Activated T-cell treated with anti-CD3 and anti-CD28 coated beads for 1 hour (primary cell): ENCODE measurements at places on chromosomes 4 and X.

DNA sequence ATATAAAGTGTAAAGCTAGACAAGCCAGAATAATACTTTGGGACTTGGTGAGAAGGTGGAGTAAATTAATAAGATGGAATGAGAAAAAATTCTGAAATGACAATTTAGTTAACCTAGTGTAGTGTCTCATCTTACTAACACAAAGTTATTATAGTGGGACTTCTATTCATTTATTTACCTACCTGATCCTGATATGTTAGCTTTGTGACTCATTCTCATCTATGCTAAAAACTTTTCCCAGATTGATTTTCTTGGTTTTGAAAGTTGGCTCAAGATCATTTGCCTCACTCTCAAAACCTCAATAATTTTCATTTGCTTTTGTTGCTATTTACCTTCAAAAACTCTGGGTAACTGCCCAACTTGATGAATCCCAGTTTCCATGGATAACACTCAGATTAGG is 698.6 kb downstream of the SH3BGRL start:
- DNase-seq = no peak

- no peak for DNase-seq
Observed at GRCh38 chr4:38268837-38269236, 308.6 kb downstream of the PTTG2 start.

DNA sequence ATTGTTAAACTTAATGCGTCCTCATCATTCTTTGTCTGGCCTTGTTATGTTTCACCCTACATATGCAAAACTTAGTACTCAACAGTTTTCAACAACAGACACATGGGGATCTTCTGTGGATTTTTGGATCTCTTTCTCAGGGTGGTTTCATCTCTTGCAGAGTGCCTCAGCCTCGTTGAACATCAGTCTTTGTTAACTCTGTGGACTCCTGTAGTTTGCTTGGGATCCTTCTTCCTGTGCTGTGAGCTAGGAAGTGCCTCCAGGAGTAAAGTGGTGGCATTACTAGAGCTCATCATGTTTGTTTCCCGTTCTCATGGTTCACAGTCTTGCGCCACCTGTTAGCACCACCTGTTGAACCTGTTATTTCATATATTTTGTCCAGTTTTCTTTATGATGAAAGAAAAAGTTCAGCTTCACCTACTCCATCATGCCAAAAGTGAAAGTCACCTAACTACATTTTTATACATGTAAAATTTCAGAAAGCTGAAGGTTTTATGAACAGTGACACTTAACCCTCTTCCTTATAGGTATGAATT is 27.5 kb upstream of the NDUFC1 start:
- no peak for DNase-seq

DNA sequence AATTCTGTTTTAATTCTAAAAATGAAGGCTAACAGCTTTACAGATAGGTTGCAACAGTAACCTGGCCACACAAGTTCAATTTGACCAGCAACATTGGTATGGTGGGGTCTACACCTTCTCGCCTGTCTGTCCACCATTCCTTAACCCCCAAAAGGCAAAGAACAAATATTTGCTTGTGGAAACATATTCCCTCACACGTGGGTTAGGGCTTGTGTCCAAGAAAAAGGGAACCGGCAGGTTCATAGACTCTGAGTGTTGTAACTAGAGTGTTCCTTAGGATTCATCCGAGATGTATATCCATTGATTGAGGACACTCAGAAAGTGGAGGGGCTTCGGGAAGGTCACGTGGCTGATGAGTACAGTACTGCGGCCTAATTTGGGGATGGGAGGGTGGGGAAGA is 54.1 kb downstream of the C4orf51 start:
- DNase-seq = no peak

DNA sequence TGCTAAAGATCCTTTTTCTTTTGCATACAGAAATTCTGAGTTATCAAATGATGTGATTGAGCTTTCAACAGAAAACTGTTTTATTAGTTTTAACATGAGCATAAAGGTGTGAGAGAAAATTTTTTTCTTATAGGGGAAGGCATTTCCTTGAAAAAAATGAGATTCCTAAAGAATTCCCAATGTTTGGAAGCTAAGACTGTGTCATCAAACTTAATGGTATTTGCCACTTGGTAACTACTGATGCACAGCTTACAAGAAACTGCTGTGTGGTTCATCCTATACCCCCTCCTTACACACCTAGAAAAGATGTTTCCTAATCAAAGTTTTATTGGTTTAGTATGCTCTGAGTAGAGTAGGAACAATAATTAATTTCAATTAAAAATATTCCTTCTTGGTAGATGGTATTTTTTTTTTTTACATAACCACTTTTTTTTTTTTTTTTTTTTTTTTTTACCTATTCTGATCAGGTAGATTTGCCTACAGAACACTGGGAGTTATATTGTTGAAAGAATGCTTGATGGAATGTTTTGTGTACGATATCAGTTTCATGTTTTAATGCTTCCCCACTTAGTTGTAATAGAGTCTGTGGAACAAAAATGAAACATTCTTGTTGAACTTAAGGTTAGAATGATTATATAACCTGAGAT is 6.0 kb downstream of the PTPN13 start:
- DNase-seq = no peak

GRCh38 chrX:153628665-153629064 is 18.3 kb upstream of the DUSP9 start:
- DNase-seq = no peak

- no peak for DNase-seq
Observed at GRCh38 chrX:121886557-121886956, 839.1 kb downstream of the GLUD2 start.

DNA sequence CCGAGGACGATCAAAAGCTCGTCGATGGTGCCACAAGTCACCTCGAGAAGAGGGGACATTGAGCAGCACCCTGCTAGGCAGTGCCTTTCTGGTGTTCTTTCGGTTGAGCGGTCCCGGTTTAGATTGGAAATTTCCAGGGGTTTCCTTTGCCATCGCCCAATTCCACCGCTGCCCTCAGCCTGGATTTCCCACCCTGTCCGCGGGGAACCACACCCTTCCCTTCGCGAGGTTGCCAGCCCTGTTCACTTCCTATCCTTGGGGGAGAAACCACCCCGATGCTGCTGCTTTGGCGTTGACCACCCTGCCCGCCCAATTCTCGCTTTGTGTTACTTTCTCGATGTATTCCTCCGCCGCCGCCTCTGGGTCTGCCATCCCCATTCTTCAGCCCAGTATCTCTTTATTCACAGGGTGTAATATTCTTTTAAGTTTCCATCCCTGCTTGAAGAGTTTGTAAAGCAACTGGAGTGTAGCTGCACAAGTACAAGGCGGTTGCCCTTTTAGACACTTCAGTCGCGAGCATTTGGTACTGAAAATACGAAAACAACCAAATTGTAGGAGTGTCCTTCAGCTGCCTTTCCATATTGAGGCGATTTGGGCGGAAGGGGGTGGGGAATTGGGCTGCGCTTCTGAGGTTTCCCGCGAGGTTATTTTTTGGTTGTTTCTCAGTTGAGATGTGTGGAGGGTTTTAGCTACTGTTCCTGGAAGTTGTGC is 1.1 kb downstream of the OGT start:
- DNase-seq = no peak

GRCh38 chr4:60657041-60657440 is 543.1 kb upstream of the ADGRL3 start:
- no peak for DNase-seq

- DNase-seq = no peak
Observed at GRCh38 chr4:123068081-123068480, 145.7 kb upstream of the NUDT6 start.

DNA sequence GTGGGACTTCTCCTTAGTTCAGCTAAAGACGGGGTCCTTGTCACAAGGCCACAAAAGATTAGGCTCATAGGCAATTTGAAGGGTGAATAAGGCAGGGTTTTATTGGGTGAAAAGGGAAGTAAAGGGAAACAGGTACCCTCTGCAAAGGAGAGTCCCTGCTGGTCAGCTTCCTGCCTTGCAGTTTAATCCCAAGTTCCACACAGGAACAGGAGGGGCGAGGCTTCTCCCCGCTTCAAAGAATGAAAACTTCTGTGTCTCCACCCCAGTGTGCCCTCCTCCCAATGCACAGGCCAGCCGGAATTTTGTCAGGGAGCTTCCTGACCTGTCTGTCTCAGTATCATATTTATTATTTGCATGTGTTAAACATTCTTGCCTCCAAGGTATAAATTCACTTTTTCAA is 37.1 kb downstream of the ITM2A start:
- no peak for DNase-seq

DNA sequence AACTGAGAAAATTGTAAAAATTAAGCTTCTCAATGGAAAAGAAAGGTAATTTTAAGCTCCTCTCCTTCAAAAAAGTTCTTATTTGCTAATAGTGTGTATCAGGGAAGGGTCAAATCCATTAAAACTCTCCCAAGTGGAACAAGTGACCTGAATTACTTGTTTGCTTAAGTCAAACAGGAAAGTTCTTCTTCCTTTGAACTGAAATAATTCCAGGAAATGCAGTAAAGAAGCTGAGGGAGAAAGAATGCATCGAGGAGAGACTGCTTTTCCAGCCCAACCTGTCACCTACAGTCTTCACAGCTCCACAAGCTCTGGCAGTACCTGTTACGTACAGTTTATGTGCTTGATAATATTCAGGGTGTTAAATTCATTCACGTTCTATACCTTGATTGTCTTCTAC is 131.1 kb downstream of the KLHL8 start:
- no peak for DNase-seq

DNA sequence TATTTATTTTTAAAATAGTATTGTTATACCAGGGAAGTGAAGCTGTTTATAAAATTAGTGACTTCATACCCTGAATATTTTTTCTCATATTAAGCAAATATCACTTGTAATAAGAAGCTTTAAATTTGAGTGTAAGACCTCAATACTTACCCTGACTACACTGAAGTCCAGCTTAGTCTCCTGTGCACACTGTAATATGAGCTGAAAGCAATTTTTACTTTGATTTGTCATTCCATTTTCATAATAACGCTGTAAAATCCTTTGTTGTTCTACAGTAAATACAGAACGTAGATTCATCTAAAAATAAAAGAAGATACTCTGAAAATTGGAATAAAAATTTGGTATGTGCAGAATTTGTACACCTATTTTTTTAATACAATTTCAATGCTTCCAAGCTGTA is 27.2 kb downstream of the HDX start:
- DNase-seq = no peak

DNA sequence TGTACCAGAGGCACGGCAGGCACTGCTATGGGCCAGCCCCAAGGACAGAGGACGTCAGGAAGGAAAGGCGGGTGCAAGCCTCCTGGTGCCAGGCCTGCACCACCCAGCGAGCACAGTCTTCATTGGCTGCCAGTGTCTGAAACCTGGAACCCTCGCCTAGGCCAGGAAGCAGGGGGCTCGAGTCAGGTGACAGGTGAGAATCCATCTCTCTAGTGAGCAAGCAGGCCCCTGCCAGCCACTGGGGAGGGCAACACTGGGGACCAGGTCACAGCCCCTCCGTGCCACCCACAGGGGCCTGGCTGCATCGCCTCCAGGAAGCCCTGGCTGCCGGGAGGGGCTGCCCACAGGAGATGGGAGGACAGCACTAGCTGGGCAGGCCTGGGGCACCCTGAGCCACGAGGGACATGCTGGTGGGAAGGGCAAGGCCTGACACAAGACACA is 6.9 kb upstream of the HAUS3 start:
- no peak for DNase-seq

DNA sequence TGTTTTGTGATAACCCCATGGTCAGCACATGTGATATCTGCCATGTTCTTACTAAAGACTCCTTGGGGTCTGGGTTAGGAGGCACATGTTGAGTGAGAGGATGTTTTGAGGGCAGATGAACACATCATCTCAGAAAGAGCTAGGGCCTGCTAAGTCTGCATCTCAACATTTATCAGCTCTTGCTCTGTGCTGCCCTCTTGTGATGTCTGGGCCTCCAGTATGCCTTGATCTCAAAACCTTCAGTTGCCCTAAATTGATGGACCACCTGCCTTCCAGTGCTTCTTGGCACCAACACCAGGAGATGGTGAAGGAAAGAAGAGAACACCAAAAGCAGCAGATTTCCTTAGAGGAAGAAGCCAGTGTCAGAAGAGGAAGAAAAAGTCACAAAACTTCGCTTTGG is 22.5 kb downstream of the MID1 start:
- DNase-seq = no peak

GRCh38 chr4:42628740-42629139 is 28.2 kb downstream of the ATP8A1 start:
- DNase-seq = no peak

- no peak for DNase-seq
Observed at GRCh38 chrX:129798888-129799287, 19.1 kb downstream of the SASH3 start.

GRCh38 chr4:113951263-113951662 is 28.2 kb downstream of the ARSJ start:
- DNase-seq = no peak

- no peak for DNase-seq
Observed at GRCh38 chr4:80049813-80050534, 23.1 kb downstream of the ANTXR2 start.

- no peak for DNase-seq
Observed at GRCh38 chr4:184899261-184900134, 73.7 kb upstream of the ACSL1 start.

- no peak for DNase-seq
Observed at GRCh38 chrX:30748342-30748960, 95.2 kb downstream of the GK start.

DNA sequence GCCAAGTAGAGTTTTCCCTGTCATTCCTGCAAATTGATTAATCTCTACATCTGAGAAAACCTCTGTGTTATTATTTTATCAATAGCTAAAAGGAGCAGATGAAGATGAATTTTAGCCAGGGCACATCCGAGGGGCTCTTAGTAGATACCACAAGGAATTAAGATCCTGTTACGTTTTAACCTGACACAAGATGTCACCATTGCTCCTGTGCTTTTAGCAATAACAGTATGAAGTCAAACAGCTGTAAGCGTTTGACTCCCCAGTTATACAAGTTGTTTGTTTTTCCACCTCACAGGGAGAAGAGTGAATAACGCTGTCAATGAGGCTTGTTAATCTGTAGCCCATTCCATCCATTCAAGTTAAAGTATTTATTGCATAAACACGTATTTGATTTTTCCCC is 76.0 kb upstream of the AP1S2 start:
- DNase-seq = no peak

DNA sequence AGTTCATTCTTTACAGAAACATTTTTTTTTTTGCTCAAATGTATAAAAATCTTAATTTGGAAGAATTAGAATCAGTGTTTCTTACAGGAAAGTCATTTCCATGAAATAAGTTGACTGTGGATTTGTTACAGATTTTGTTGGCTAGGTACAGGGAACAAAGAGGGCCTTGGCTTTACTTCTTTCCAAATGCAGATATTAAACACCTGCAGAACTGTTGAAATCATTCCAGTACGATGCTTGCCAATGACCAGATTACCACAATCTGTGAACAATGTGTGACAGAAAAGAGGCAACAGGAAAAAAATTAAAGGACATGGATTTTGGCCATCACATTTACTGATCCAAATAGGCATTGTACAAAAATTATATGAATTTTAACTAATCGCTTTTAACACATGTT is 70.8 kb downstream of the ANXA10 start:
- DNase-seq = no peak

- DNase-seq = no peak
Observed at GRCh38 chr4:183812567-183812966, 92.5 kb upstream of the STOX2 start.

DNA sequence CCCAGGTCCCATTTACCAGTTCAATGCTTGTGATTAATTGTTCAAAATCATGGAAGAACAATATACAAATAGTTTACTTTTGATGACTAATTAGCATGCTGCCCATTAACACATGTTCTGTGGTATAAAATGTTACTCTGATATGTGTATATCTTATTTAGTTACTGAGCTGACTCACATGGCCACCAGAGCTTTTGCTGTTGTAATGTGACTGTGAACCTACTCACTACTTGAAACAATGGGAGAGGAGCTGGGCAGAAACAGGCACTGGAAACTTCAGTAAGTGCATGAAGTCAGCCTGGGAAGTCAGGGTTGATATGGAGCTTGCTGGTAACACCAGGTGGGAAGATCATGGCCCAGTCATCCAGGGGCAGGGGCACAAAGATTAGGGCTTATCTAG is 72.7 kb upstream of the MAD2L1 start:
- no peak for DNase-seq
